SW 1271 (cell line): ENCODE measurements at places on chromosomes 16 and 17.

GRCh38 chr16:75317101-75317522 is 65.7 kb upstream of the BCAR1 start:
- no peak for DNase-seq

- no peak for DNase-seq
These were observed 20.6 kb downstream of the HIC1 start for GRCh38 chr17:2075336-2076086.

GRCh38 chr17:8799570-8800212 is 526 bp upstream of the MFSD6L start:
- no peak for DNase-seq

DNA sequence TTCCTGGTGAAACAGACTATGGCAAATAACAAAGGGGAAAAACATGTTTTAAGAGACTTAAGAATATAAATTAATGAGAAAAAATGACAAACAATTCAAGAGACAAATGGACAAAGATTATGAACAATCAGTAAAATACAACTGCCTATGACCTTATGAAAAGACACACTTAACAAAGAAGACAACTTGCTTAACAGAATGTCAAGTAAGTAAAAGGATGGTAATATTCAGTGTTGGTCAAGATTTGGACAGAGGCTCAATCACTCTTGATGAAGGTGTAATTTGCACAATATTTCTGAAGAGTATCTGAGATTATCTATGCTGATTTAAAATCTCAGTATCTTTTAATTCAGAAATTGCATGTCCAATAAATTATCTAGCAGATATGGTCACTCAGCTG is 34.4 kb downstream of the CREBBP start:
- DNase-seq = no peak

- DNase-seq = no peak
These were observed 23.7 kb downstream of the CLEC3A start for GRCh38 chr16:78045865-78046581.

GRCh38 chr16:77807-78443 is at the start of gene MPG:
MPG (plus strand) TSS chr16:78225; CDS start chr16:78310, 85 bp downstream.
- peak; percentile 28 for DNase-seq

DNA sequence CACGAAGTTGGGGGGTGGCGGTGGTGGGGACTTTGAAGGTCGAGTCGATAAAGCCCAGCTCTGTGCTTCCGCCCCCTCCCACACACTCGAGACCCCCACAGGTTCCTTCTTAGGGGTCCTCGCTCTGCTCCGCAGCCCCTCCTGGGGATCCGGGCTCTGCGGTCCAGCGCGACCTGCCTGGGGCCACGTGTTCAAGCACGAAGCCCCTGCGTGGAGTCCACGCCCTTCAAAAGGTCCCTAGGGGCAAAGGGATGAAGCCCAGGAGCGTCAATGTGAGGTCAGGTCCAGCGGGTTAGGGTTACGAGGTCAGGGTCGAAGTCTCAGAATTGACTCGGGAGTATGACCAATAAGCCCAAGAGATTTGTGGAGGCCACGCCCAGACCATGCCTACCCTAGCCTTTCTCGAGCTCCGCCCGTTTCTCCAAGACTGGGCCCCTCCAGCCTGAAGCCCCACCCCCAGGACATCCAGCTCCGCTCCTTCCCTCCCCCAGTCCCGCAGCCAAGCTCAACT is 786 bp upstream of the CACNA1G start:
- peak; percentile 56 for DNase-seq

DNA sequence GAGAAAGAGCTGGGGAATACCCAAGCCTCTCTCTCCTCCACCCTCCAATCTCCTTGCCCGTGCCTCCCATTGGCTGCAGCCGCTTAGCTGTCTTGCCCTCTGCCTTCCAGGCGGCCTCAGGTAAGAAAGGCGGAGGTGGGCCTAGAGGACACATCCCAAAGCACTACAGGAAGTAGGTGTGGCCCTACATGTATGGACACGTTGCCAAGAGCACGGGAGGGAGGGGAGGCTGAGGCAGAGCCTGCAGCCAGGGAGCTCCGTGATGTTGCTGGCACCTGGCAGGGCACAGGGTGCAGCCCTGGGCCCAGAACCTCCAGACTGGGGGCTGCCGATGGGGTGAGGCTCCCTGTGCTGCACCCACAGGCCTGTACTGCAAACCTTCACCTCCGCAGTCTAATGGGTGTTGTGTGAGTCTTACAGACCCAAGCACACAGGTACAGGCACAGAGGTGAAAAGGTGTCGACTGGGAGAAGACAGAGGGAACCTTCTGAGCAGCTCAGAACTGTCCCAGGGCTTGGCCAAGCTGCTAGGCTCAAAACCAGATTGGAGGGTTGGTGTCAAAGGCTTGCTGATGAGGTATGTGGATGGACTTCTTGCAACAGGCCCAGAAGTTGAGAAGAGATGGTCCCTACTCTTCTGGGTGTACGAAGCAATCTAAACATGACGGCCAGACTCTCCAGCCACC is 23.5 kb upstream of the FOXK2 start:
- DNase-seq = no peak

- DNase-seq = no peak
These were observed 203.6 kb upstream of the CACNG3 start for GRCh38 chr16:24052329-24053098.

GRCh38 chr17:67107171-67107570 is 62.8 kb downstream of the CACNG1 start:
- DNase-seq = no peak

DNA sequence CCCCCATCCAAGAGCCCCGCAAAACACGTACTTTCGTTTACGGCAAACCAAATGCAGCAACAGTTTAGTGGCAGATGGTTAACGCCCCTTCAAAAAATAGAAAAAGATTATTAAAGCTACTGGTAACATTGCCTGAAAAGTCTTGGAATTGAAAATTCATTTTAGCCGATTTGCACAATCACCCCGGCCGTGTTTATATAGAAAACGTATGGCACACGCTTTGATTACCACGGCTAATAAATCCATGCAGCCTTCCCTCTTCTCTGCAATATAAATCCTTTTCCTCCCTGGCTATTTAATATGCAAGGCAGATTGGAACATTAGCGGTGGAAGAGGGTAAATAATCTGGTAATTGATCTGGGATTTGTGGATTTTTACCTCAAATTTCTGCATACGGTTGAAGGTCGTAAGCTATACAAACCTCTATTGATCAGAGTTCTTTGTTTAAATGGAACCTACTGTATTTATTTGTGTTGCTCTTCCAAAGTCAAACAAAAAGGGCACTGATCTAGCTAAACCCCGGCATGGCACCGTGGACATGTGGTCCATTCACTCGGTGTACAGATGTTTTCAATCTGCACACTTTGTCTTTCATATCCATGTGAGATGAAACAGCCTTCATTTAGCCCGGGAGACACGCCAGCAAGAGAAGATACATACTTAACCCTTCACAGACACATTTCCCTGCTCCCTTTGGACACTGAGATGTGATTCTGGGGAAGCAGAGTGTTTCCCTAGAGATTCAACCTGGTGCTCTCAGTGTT is 238.1 kb upstream of the MAF start:
- DNase-seq = no peak

DNA sequence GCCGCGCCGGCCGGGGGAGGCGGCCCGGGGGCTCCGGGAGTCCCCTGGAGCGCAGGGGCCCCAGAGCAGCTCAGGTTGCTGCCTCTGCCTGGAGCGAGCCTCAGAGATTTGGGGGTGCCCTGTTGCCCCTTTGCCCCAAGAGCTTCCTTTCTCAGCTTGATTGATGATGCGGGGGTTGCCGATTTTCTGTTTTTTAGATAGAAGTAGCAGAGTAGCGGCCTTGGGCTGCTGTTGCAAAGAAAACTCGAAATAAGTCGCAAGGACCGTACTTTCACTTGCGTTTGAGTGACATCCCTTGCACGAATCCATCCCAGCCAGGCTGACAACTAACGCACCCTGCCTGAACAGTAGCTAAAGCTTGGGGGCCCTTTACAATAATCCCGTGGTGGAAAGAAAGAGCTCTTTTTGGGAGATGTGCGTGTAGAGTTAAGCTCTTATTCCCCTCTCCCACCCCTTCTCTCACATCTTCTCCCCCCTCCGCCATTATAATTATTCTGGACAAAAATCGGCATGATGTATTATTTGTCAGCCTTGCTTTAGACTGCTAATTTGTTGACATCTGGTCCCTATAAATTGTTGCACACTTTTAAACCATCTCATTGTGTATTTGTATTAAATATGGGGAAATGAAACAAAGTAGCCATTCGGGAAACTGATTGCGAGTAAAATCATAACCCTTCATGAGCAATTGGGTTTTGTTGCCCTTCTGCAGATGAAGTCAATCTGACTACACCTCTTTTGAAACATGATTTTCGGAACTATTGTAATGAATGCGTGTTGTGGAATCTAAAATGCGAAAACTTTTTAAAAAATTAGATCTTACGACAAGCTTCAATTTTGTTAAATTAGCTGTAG is 873 bp downstream of the USP10 start:
- DNase-seq = peak; percentile 17

DNA sequence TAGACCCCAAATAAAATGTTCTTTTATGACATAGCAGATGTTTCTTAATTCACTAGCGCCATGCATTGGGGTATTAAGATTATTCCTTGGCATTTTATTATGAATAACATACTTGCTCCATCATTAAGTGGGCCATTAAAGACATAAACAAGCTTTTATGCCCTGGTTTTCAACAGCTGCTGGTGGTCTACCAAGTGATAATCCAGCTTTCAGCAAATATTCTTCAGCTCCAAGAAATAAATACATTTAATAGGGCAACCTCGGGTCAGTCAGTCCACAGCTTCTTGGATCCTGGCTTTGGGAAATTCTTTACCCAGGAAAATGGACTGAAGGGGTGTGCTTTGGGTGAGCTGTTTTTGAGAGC is 217.3 kb upstream of the IRX3 start:
- no peak for DNase-seq

- no peak for DNase-seq
These were observed 23.9 kb downstream of the PITPNM3 start for GRCh38 chr17:6532441-6532885.

GRCh38 chr17:43834106-43834505 is 1.2 kb upstream of the MPP3 start:
- no peak for DNase-seq

DNA sequence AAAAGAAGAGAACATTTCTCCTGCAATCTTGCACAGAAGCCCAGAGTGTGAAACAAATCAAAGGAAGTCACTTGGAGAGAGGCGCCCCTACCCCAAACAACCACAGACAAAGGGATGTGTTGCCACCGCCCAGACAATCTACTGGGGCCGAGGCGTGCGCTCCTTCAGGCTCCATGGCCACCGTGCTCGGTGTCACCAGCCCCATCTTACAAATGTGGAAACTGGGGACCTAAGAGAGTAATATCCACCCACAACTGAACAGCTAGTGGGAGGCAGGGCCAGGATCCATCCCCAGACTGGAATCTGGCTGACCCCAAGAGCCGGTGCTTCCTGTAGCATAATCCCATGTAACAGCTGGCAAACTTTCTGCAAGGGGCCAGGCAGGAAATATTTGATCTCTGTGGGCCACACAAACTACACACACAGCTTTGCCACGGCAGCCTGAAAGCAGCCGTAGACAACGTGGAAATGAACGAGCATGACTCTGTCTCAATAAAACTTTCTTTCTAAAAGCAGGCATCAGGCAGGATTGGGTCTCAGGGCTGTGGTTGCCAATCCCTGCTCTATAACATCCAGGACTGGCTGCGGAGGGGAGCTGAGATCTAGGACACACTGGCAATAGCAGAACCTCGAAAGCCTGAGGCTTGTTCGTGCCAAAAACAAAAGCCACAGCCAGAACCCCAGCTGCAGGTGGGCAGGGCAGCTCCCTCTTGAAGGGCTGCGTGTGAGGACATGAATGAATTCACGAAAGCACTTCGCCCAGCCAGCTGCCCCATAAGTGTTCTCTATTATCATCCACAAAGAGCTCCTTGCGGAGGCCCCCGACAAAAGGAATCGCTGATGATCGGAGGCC is 26.6 kb upstream of the GINS2 start:
- no peak for DNase-seq

DNA sequence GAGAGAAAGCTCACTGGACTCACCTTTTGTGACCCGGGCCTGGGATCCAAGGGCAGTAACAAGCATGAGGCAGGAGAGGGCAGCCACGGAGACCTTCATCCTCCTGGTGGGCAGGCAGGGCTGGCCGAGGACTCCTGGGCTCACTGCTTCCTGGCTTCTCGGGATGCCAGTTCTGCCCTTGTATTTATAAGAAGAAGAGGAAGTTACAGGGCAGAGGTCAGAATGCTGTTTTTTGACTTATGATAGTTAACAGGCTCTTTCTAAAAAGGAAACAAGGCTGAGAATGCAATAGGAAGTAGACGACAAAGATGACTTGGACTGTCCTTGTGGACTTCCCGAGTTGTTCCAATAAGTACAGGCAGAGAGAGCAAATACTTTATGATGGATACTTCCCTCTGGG is at the start of gene CCL23:
TSS of gene CCL23 (minus strand) at position 174 of the 400 bp plus-strand sequence. CDS start at position 99, 75 bp downstream.
- DNase-seq = no peak

GRCh38 chr17:50828508-50829170 is 6.7 kb upstream of the WFIKKN2 start:
- DNase-seq = no peak

GRCh38 chr16:4496305-4496704 is 20.1 kb downstream of the HMOX2 start:
- peak; percentile 19 for DNase-seq
